Choroid plexus epithelial cell (primary cell): ENCODE measurements at places on chromosomes 6 and 20.

DNA sequence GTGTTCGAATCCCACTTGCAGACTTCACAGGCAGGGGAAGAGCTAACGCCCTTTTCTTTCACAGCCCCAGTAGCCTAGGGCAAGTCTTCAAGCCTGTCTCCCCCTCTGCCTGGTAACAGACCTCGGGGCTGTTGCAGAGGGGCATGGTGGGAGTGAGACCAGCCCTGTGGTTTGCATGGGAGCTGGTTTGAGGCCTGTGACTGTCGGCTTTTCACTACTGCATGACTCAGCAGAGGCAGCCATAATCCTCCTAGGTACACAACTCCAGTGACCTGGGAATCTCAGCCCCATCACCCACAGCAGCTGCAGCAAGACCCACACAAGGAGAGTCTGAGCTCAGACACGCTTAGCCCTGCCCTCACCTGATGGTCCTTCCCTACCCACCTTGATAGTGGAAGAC is 55.3 kb upstream of the POPDC3 start:
- DNase-seq, result no peak

- no peak for DNase-seq
Measured at GRCh38 chr6:144127097-144127496, 23.2 kb upstream of the STX11 start.

- no peak for DNase-seq
Measured at GRCh38 chr6:324729-325125, 32.4 kb downstream of the DUSP22 start.

GRCh38 chr20:64216036-64216435 is 39.5 kb upstream of the PCMTD2 start:
- DNase-seq, result no peak

- no peak for DNase-seq
Measured at GRCh38 chr20:819680-820322, 13.7 kb upstream of the FAM110A start.

- no peak for DNase-seq
Measured at GRCh38 chr6:157603314-157603940, 219.6 kb upstream of the SNX9 start.

DNA sequence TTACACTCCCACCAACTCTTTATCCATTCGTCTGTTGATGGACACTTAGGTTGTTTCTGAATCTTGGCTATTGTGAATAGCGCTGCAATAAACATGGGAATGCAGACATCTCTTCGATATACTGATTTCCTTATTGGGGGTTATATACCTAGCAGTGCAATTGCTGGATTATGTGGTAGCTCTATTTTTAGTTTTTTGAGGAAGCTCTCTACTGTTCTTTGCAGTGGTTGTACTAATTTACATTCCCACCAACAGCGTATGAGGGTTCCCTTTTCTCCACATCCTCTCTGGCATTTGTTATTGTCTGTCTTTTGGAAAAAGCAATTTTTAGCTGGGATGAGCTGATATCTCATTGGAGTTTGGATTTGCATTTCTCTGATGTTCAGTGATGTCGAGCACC is 4.6 kb upstream of the PFDN4 start:
- DNase-seq, result no peak
